ENCODE measurements at places on chromosomes 11 and 22.

DNA sequence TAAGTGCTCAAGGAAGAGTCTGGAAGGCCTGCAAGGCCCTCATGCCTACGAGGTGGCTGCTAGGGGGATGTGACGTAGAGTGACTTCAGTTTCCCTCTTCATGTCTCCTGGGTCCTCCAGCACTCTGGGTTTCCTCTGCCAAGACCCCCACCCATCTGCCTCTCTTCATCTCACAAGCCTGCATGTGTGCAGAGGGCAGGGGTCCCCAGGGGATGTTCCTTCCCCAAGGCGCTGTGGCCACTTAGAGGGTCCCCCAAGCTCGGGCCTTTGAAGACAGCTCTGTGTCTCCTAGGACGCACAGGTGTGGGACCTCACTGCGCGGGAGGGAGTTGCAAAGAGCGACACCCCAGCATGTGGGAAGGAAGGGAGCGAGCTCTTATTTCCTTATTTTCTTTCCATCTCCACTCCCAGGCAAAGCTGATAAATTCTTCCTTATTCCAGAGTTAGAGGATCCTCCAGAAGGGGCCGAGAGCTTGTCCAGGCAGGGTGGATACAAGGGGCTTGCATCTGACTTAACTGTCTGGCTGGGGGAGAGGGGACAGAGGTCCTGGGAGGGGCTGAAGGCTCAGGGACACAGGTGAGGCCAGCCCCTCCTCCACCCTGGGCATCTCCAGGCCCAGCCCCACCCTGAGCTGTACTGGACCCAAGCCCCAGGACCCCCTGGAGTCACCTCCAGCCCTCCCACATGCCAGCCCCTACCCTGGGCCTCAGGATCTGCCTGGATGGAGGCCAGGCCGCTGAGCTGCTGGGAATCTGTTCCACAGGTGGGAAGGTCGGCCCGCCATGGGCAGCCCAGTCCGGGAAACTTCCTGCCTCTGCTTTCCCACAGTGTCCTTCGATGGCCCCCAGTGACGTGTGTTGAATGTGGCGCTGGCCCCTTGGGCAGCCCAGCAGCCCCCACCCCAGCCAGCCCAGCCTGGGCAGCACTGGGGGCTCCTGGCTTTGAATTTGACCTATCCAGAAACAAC lies 59.7 kb upstream of the KCNQ1OT1 start:
- no peak for DNase-seq

- DNase-seq, result peak; percentile 41
Measured at GRCh38 chr22:31944700-31945442, 536 bp downstream of the YWHAH start.

DNA sequence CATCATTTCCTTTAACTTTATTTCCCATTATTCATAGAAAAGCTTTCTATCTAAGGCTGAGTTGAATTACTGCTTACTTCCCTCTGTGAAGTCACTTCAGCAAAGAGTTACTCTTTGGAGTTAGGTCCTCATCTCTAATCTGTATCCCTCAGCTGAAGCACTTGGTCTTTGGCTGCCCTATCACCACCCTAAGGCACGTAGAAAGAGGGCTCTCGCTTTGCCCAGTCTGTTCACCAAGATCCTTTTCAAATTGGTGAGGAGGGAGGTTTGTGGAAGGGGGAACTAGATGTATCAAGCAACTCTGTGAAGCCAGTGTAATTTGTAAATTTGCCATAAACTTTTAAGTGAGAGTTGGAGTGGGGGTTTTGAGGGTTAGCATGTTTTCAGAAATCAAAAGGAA lies 43.4 kb downstream of the PAX6 start:
- DNase-seq, result no peak

DNA sequence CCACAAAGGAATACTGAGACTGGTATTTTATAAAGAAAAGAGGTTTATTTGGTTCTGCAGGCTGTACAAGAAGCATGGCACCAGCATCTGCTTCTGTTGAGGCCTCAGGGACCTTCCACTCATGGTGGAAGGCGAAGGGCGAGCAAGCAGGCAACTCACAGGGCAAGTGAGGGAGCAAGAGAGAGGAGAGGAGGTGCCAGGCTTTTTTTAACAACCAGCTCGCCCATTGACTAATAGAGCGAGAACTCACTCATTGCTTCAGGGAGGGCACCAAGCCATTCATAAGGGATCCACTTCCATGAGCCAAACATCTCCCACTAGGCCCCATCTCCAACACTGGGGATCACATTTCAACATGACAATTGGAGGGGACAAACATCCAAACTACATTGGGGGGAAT lies 1.2 kb downstream of the PTS start:
- DNase-seq, result no peak

DNA sequence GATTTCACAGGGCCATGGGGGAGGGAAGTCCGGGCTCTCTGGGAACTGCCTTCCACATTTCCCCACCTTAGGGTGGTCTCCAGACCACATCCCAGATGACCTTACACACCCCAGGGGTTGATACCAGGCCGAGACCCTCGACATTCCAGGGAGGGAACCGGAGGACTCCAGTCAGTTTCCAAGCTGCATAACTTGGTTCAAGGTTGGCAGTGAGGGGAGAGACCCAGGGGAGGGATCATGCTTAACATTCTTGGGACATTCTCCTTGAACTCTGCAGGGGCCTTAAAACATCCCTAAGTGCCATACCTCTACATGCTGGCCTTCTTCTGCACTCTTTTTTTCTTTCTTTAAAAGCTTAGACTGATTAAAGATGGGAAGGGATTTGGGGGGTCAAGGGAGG lies 251.0 kb downstream of the ST3GAL4 start:
- DNase-seq, result no peak

DNA sequence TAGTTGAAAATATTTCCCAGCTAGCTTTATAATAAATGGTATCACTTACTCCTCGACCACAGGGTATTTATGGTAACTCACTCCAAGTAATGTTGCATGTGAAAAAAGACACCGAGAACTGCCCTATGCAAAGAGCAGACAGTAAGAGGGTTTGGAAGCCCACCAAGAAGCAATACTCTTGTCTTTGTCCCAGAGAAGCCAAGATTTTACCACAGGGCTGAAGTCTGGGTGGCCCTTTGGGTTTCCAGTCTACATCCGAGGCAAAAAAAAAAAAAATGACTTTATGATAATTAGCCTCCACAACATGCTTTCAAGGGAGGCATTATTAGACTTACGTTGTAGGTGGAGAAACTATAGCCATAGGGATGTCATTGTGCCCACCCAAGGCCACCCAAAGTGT lies 83.6 kb downstream of the CCDC34 start:
- no peak for DNase-seq

DNA sequence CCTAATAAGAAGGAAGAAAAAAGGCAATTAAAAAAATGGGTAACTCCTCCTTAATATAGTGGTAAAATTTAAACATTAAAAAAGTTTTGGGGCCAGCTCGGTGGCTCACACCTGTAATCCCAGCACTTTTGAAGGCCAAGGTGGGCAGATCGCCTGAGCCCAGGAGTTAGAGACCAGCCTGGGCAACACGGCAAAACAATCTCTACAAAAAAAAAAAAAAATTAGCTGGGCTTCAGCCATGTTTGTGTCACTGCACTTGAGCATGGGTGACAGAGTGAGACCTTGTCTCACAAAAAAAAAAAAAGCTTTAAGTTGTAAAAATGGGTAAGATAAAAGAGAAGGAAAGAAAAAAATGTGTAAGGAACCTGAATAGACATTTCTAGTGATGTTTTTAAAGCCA lies 11.3 kb upstream of the FBXO3 start:
- no peak for DNase-seq

- DNase-seq, result no peak
Measured at GRCh38 chr11:71304491-71304890, 52.1 kb upstream of the SHANK2 start.

DNA sequence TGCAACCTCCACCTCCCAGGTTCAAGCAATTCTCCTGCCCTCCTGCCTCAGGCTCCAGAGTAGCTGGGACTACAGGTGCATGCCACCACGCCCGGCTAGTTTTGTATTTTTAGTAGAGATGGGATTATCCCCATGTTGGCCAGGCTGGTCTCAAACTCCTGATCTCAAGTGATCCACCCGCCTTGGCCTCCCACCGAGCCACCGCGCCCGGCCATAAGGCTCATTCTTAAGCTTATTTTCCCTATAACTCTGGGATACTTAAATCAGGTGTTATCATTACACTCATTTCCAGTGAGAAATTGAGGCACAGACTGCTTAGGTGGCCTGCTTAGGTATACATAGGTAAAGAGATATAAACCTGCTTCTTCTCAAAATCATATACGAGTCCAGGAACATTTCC lies 188.3 kb upstream of the MTNR1B start:
- no peak for DNase-seq

DNA sequence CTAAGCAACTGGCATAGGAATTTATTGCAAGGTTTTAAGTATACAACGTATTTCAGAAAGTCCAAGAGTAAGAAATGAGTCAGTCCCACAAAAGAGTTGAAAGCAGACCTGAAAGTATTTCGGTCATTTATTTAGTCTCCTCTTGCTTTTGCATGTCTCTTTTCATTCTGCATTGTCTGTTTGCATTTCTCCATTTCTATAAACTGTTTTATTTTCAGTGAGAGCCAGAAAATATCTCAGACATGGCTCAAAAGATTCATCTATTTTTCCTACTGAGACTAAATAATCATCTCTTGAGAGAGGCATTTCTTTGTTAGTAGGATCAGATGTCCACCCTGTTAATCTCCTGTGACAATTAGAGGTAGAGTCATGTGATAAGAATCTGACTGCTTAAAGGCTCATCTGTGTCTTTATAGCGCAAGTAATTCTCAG lies 219.1 kb upstream of the CCDC179 start:
- no peak for DNase-seq

DNA sequence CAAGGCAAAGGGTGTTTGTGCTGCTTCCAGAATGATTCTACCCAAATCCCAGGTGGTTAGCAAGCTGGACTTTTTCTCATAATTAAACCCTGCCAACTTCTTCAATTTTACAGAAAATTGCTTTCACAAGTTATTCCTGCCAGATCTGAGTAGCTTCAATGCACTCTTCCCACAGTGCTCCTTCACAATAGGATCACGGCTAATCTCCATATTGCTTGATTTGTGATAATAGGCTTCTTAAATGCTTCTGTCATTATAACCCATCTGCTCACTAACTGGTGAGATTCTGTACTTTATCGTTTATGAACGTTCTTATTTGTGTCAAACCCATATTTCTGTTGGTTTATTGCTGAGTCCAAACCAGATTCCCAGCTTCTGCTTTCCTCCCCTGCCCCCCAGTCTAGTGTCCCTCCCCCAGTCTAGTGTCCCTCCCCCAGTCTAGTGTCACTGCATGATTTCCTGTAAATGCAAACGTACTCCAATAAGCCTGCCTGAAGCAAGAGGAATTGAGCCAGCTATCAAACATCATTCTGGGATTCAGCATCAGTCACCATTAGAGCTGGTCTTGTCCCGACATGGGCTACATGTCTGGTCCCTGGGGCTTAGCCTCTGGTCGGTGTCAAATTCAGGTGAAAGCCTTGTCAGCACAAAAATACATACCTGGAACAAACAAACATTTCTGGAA lies 14.0 kb downstream of the MMP3 start:
- no peak for DNase-seq

DNA sequence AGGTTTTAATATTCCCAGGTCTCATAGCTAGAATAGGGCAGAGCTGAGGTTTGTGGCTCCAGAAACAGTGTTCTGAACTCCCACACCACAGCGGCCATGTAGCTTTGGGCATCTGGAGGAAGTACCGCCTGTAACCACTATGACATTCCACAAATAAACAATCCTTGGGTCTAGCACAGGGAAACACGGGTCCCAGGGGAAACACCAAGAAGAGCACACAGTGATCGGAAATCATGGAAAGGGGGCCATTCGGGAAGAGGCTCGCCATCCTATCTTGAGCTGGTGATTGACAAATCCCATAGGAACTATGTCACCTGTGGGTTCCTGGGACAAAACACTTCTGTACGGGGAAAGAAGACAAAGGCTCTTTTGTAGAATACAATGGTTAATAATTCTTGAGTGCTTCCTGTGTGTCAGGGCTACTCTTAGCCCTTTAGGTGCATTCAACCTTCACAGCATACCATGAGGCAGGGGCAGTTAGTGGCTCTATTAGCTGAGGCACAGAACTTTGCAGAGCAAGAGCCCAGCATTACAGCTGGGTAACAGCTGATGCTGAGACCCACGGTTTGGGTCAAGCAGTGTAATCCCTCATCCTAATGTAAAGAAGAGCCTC lies 514.2 kb downstream of the NTM start:
- DNase-seq, result no peak

DNA sequence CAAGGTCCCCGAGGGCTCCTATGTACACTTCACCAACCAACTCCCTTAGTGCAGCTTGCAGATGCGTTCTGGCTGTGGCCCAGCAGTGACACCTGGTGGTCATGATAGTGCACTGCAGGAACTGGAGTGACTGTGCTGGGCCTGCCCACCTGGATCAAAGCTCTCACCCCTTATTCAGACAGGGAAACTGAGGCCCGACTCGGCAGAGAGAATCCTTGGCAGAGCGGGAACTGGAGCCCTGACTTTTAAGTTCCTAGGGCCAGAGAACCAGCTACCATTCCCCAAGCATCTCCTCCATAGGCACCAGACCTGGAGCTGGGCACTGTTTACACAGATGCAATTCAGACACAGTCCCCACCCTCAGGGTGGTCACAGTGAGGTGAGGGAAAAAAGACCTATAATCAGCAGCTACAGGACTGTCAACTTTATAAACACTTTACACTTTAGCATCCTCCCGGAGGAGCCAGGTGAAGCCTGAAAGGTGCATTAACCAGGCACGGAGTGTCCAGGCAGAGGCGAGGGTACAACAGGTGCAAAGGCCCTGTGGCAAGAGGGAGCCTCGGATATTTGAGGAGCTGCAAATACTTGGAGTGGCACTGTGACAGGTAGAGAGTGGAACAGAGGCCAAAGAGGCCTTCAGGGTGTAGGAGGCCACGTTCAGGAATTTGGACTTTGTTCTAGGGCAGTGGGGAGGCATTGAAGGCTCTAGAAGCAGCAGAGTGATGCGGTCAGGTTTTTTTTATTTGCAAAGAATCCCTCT lies 22.0 kb downstream of the RHBDD3 start:
- peak; percentile 72 for DNase-seq

DNA sequence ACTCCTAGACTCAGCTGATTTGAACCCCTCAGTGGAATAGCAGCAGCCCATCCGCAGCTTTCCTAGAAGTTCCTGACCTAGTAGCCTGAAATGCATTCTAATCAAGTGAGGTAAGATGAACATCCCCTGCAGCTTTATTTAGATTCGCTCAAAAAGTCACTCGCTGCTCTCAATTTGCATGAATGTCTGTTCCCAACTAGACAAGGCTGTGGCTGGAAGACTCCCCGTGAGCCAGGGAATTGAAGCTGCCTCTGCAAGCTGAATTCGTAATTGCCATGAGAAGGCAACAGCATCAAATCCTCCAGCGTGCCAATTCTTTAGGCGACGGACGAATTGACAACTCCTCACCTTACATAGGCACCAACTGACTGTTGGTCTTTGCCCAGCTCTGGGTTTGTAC lies 17.1 kb upstream of the SCN3B start:
- DNase-seq, result no peak

GRCh38 chr11:106063009-106063408 lies 14.1 kb downstream of the KBTBD3 start:
- no peak for DNase-seq
